ENCODE measurements at places on chromosomes 11 and 22.

DNA sequence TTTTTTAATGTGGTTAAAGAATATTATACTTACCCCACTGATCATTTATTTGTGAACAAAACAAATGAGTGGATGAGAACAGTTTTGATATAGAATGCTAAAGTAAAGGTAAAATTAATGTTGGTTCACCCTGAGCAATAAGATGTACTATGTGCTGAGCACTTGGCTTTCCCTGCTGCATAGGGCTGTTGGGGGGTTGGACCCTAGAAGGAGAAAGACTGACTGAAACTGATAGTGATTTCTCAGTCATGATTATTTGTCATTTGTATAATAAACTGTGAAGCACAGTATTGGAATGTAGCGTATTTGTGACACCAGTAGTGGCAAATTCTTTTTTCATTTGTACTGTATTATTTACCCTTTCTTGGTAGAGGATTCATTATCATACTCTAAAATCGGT, 63.3 kb downstream of the PRMT3 start:
- DNase-seq: no peak

DNA sequence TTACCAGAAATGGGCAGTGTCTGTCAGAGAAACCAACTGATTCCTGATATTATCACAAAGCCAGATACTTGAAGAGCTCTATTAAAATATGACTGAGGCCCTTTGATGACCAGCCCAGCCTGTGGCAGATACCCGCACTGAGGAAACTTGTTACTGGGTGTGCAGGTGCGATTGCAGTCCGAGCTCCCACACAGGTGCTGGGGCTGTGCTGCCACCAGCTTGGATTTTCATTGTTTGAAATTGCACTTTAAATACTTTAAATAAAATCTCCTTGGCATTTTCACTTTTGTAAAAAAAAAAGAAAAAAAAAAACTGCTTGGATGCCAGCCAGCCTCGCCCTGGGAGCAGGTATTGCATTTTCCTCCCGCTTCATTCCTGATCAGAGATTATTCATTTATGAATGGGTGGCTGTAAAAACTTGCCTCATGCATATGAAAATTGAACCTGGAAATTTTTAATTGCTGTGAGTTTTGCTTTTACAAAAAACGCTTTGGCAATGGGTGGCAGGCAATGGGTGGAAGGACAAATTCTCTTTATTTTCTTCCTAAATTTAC, 21.2 kb downstream of the EHF start:
- no peak for DNase-seq

GRCh38 chr11:60159284-60159683, 23.6 kb downstream of the MS4A6A start:
- no peak for DNase-seq

DNA sequence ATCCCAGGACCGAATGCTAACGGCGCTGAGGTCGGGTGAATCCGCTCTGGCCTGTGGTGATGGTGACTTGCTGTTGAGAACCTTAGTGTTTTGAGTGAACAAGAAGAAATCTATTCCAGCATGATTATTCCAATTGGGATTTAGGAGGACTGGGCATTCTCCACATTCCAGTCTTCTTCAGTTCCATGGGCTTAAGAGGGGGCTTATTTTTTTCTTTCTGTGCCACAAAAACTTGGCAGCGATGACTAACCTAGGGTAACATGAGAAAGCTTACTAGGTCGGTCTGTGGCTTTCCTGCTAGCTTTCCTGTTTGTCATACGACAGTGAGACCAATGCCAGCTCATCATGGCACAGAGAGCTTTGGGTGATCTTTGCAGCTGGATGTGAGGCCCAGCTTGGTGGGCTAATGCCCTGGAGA, 62.9 kb upstream of the ATXN10 start:
- no peak for DNase-seq

- no peak for DNase-seq
Measured at GRCh38 chr22:25366408-25366807, 147.0 kb downstream of the CRYBB2 start.

DNA sequence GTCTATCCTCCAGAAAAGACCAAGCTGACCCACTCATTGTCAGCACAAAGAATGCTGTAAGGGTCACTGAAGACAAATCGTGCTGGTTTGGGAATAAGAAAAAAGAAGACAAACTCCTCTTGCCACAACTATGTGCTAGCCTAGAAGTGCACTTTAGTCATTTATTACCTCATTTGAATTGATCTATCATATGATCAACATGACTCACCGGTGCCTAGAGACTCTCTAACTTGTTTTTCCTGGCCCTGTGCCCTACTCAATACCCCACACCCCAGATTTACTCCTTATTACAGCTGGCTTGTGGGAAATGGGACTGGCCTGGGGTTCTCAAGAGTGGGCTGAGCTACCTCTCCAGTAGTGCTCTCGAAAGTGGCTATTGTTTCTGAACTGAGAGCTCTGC, 35.9 kb upstream of the HORMAD2 start:
- DNase-seq: no peak

DNA sequence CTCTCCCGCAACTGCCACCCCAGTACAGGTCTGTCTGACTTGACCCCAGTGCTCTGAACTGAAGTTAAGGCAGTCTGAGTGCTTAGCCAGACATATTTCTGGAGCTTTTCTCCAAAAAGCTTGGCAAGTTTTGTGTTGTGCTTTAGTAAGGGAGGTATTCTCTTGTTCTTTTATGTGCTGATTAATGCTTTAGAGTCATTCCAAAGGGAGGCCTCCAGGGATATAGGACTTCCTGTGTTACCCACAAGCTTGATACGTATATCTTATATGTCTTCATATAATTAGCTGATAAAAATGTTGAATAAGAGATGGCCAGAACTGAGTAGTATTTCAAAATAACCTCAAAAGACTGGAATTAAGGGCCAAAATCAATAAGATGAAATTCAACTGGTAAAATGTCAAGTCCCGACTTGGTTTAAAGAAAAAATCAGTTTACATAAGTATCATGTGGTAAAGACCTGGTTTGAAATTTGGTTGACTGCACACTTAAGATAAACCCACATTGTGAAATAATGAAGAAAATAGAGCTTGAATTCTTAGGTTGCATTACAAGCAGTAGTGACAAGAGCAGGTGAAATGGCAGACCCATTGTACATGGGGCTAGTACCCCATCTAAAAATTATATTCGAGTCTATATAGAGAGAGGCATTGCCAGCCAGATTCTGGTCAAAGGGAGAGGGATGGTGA, 226.9 kb downstream of the SNX19 start:
- DNase-seq: no peak

- peak; percentile 68 for DNase-seq
Measured at GRCh38 chr11:119509969-119510401, 87.0 kb upstream of the THY1 start.

- DNase-seq: no peak
Measured at GRCh38 chr11:13249992-13250391, 27.6 kb upstream of the BMAL1 start.

DNA sequence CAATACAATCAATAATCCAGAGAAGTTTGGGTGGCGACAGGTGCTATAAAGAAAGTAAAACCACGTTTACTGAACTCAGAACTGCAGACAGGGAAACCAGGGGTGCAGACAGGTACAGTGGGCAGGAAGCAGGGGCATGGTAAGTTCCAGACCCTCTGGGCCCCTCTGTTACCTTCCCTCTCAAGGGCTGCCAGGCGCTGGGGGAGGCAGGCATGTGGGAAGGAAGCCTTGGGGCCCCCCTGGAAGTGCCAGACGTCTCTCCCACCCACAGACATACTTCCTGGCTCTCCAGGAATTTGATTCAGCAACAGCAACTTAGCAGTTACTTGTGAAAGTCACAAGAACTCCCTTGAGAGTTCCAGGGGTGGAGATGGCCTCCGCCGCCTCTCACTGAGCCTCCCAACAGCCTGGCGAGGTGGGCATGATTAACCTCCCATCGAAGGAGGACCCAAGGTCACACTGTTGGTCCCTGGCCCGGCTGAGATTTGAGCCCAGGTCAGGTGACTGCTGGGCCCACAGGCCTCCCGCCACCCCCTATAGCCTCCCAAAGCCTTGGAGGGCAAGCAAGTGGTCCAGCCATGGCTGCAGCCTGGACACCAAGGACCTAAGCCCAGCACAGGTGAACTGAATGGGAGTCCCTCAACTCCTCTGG, 14.1 kb upstream of the TSKU start:
- DNase-seq: no peak

DNA sequence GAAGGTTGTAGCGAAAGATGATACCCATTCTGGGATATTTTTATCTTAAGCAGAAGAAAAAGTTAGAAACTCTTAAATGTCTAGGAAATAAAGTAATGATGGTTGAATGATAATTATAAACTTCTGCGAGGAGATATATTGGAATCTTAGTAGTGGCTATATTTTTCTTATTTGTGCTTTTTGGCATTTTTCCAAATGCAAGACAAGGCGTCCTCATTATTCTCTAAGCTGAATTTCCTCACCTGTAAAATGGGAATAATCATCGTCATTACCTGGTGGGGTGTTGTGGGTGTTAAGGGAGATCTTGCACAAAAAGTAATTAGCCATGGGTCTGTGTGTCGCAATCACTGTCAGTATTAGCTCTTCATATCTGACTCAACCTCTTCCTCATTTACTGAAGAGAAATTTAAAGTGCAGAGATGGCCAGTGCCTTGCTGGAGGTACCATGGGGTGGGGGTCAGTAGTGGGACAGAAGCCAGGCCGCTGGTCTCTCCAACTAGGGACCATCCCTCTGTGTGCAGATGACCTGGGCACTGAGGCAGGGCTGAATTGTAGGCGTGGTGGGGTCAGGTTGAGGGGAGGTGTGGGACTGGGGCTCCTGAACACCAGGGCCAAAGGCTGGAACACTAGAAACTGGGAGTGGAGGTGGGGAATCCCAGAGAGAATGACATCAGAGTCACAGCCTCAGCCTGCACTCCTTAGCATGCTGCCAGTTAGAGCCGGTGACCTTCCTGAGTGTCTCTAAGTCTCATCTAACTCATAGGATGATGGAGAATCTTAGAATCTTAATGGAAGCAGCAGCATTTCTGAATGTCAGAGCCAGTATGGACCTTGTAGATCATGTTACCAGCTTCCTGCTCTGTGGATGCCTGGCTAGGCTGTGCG, 4.1 kb downstream of the PITPNM1 start:
- DNase-seq: no peak

DNA sequence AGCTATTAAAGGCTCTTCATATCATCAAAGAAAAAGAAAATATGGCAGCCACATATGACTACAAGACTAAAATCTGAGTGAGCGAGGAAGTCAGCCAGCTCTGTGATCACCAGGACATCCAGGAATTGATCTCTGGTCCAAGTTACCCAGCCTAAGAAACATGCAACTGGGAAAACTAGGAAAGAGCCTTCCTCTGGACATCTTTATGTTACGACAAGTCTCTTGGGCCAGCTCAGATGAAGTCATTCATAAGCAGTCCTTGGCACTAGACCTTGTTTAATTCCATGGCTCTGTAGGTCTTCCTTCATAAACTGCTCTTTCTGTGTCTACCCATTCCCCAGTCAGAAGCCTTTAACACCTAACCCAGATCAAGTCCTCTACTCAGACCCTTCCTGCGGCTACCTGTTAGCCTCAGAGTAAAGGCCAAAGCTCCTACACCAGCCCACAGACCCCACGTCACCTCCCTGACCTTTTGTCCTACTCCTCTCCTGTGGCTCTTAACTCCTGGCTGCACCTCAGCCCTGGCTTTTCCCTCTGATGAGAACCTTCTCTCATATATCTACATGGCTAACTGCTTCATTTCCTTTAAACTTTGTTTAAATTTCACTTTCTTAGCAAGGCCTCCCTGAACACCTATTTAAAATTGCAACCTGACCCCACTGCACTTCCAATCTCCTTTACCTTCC, 134.0 kb downstream of the KIF18A start:
- no peak for DNase-seq

DNA sequence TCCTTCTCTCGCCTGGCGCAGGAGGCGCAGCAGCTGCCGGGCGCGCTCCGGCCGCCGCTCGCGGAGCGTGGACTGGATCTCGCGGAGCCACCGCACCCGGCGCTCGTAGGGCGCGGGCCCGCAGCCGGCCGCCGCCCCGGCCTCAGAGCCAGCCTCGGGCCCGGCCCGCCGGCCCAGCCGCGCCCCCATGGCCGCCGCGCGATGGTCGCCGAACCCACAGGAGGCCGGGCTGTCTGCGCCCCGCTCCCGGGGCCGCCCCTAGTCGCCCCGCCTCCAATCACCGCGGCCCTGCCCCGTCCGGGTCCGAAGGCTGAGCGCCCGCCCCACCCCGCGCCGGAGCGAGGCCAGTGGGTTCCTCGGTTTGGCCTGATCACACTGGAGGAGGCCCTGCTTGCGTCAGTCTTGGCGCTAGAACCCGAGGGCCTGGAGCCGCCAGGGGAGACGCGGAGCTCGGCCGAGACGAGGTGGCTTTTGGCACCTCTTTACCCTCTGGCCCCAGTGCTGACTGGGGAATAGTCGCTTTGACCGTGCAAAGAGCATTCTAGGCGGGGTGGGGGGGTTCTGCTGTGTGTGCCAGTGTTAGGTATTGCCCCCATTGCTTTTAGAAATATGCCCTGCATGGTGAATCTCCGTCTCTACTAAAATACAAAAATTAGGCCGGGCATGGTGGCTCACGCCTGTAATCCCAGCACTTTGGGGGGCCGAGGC, at the start of gene LRRC75B:
Gene LRRC75B (minus strand): TSS at position 223 of the 708 bp plus-strand sequence. CDS start 34 bp downstream, at position 189.
- DNase-seq: peak; percentile 94

DNA sequence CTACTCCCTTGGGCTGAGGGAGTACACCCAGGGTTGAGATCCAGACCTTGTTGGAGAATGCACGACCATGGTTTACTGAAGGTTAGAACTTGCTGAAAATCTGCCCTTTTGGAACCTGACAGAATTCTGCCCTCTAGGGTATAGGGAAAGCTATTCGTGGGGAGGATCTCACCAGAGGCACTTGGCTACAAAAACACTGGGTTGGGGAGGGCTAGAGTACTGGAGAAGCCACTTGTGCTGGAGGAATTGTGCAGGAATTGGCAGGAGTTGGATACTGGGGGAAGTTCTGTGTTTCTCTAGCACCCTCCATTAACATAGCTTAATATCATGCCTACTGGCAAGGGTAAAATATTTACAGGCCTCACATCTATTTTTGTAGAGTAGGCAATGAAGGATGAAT, 55.8 kb downstream of the PPME1 start:
- DNase-seq: no peak

Data from GM13976 (cell line).